ENCODE measurements at places on chromosomes 16 and 17.

DNA sequence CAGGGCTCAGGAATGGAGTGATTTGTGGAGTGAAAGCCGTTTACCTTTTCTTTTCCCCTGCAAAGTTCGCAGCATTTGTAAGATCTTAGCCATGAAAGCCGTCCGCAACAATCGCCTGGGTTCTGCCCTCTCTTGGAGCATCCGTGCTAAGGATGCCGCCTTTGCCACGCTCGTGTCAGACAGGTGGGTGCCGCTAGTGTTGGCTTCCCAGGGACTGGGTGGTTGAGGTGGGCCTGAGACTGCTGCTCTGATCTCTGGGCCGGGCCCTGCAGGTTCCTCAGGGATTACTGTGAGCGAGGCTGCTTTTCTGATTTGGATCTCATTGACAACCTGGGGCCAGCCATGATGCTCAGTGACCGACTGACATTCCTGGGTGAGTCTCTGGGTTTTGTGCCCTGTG lies 27.3 kb downstream of the NUP85 start:
- DNase-seq: no peak

GRCh38 chr17:68460715-68461114 lies 3.4 kb upstream of the WIPI1 start:
- no peak for DNase-seq

DNA sequence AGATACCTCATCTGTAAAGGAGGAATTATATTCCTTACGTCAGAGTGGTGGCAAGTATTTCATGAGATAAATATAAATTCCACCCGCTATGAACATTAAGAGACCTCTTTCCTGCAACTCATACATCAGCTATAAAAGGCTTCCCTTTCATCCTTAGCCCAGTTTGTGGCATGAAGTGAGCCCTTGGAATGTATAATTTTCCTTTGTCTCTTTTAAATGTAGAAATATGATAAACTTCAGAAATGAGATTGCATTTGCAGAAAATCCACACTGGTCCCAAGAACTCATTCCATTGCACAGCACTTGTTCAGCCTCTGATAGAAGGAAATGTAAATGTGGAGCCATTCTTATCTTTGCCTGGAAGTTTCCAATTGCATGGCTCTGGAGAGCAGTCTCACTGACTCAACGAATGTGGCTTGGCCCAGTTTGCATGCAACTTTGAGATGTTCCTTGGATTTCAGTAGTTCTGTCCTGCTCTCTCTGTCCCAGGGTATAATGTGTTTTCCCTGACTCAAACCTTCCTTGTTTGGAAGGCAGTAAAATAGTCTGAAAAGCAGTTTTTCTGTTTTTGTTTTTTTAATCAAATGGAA lies 746.4 kb downstream of the CDH11 start:
- no peak for DNase-seq

GRCh38 chr17:41338961-41339485 lies 11.6 kb downstream of the KRT33A start:
- no peak for DNase-seq
